CD4-positive, alpha-beta T cell treated with Interleukin-21 for 1 hour (primary cell): ENCODE measurements at places on chromosomes 1 and 21.
A peak's percentile ranks its signal among the peaks of the same experiment; 100 is the strongest.

- DNase-seq = no peak
These were observed 240.1 kb downstream of the RHOU start for GRCh38 chr1:228975238-228975907.

GRCh38 chr21:37620401-37620800 is 253.8 kb downstream of the DYRK1A start:
- DNase-seq = no peak

DNA sequence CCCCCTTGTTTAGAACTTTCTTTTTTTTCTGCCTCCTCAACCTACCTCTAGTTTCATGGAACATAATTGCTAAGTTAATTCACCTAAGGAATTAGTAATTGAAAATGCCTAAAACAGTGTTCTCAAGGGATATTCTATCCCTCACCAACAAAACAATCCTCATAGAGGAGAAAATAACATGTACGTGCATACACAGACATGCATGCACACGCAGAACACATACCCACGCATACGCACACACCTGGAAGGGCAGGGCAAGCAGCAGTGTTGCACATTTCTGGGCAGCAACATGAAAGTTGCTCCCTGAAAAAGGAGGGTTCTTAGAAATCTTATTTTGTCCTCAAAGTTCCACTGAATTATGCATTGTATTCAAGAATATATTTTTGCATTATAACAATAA is 76.6 kb downstream of the HHAT start:
- DNase-seq = no peak

GRCh38 chr1:202007805-202008489 is 2.4 kb upstream of the ELF3 start:
- DNase-seq = no peak

DNA sequence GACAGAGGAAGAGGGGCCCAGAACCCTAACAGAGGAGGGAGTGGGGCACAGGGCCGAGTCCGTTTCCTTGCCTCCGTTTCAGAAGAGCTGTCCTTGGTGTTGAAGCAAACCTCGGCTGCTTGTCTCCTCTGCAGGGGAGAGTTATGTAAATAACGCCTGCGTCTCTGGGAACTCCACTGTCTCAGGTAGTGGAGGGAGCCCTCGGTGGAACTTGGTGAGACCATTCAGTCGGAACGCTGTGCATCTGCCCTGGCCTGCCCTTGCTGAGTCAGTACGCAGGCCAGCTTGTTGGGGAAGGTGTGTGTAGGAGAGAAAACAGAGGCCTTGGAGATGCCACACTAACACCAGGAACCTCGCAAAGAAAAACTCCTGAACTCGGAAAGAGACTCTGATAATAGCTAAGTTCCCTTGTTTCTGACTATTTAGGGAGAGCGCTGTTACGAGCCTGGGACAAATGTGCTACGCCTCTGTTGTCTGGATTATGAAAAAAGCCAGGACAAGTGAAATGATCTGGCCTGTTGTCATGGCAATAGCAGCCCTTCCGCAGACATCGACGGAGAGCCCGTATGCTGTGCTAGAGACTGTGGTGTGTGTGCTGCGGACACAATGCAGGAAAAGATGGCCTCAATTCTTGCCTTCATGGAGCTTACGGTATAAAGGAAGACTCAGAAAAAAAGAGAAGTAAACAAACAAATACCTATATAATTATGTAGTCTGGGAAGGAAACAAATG is 94.6 kb upstream of the AKT3 start:
- no peak for DNase-seq

GRCh38 chr1:156356875-156357534 is 12.0 kb upstream of the RHBG start:
- DNase-seq = peak; percentile 73

- peak; percentile 84 for DNase-seq
These were observed 178.7 kb downstream of the VAV3 start for GRCh38 chr1:107786203-107786845.

DNA sequence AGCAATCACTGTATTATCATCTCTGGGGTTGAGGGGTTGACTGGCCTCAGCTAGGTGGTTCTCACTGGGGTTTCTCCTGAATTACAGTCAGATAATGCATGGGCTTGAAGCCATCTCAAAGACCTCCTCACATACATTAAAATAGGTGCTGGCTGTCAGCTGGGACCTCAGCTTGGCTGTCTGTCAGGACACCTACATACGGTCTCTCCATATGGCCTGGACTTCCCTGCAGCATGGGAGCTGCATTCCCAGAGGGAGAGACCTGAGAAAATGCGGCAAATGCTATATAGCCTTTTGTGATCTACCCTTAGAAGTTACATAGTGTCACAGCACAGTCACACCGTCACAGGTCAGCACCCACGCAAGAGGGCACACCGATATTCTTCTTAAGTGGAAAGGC is 93.6 kb downstream of the TSEN15 start:
- DNase-seq = no peak

GRCh38 chr1:172914501-172915144 is 136.1 kb downstream of the TNFSF18 start:
- DNase-seq = no peak

GRCh38 chr1:48073798-48074530 is 76.8 kb upstream of the TRABD2B start:
- DNase-seq = no peak

DNA sequence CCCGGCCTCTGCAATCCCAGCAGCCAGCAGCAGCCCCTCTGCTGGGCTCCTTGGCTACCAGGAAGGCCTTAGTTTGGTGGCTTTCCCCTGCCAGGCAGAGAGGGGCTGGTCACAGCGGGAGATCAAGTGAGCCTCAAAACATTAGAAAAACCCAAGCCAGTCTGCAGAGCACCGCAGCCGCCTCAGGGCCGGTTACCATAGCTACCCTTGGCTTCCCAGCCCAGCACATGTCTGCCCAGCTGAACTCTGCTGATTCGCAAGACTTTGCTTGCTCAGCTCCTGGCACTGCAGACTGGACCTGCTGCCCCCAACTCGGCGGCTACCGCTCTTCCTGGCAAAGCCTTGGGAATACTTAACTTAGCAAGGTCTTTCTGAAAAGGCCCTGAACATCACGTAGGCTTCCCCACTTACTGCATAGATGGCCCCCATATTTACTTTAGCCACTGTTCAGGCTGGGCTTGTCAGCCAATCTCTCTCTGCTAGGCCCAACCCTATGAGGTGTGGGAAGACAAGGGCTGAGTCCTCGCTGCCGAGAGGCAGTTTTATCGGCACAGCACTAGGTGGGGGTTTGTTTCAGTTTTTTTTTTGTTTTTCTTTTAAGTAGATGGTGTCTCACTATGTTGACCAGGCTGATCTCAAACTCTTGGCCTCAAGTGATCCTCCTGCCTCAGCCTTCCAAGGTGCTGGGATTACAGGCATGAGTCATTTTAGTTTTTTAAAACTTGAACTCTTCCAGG is 28.6 kb upstream of the PLEKHG5 start:
- DNase-seq = no peak

GRCh38 chr21:39900491-39900890 is 33.3 kb downstream of the PCP4 start:
- DNase-seq = no peak

DNA sequence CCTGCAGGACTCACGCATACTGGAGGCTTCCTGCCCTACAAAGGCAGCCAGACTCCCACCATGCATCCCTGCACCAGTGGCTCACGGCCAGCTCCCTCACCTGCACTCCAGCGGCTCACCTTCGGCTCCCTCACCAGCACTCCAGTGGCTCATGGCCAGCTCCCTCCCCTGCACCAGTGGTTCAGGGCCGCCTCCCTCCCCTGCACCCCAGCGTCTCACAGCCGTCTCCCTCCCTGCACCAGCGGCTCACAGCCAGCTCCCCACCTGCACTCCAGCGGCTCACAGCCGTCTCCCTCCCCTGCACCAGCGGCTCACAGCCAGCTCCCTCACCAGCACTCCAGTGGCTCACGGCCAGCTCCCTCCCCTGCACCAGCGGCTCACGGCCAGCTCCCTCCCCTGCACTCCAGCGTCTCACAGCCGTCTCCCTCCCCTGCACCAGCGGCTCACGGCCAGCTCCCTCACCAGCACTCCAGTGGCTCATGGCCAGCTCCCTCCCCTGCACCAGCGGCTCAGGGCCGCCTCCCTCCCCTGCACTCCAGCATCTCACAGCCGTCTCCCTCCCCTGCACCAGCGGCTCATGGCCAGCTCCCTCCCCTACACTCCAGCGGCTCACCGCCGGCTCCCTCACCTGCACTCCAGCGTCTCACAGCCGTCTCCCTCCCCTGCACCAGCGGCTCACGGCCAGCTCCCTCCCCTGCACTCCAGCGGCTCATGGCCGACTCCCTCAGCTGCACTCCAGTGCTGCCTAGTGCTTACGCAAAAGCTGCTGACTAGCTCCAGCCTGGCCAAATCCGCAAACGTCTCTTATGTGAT is 324.5 kb downstream of the NPHP4 start:
- DNase-seq = peak; percentile 21

DNA sequence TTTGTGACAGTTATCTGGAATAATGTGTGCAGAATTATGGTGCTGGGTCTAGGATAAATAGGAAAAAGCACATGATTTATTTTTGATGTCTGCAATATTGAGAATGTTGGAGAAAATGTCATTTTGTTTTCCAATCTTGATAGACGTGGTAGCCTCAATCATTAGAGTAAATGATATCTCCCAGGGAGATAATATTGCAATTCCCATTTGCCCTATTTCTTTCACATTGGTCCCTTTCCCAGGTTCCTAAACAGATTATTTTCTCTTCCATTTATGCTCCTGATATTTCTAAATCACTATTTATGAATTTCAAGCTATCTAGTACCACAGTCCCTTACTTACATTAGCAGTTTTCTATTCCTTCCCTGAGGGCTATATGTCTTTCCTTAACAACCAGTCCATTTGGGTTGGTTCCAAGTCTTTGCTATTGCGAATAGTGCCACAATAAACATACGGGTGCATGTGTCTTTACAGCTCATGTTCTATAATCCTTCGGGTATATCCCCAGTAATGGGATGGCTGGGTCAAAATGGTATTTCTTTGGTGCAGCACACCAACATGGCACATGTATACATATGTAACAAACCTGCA is 447.3 kb downstream of the PLA2G4A start:
- no peak for DNase-seq

DNA sequence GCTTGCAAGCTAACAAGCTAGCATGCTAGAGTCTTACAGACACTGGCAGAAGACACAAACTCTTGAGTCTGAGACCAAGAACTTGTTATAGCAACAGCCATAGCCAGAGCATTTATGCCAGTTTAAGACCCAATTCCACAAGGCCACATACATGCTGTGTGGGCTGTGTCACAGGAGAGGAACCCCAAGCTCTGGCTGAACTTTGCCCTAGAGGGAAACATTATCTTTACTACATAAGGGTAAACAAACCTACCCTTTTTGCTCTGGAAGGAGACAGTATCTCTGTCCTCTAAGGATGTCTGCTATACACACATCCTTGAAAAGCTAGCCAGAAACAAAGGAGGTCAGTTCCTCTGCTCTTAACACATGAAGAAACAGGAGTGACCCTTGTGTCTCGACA is 70.3 kb downstream of the HSF2BP start:
- no peak for DNase-seq

- no peak for DNase-seq
These were observed 99.4 kb upstream of the JUN start for GRCh38 chr1:58883037-58883887.

DNA sequence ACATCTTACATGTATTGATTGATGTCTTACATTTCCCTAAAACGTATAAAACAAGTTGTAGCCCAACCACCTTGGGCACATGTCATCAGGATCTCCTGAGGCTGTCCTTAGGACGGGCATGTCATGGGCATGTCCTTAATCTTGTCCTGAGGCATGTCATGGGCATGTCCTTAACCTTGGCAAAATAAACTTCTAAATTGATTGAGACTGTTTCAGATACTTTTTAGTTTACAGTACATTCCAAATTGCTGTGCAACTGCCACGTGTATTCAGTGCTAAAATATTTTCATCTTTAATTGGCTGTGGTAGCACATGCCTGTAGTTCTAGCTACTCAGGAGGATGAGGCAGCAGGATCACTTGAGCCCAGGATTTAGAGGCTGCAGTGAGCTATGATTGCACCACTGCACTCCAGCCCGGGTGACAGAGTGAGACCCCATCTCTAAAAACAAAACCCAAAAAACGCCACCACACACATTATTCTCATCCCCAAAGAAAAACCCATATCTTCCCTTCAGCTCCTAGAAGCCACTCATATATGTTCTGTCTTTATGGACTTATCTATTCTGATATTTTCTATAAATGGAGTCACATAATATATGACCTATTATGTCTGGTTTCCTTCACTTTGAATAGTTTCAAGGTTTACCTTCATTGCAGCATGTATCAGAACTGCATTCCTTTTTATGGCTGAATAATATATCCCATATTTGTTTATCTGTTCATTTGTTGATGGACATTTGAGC is 96.0 kb upstream of the BTG3 start:
- no peak for DNase-seq

- no peak for DNase-seq
These were observed 3.8 kb downstream of the MAP7D1 start for GRCh38 chr1:36159614-36160387.

DNA sequence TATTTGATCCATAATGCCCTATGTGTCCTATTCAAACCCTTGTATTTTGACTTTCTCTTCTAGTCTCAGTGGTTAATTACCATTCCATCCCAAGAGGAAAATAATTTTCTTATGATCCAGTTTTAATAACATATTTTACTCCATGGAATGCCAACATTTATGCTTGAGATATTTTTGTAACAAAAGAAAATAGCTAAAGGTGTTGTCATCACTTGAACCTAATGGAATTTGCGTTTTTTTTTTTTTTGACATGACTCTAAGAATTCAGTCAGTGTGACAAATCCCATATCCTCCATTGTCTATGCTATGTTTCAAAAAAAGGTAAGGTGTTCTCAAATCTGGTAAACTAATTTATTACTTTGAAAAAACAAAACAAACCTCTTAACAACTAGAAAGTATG is 324.1 kb upstream of the ADAMTS5 start:
- no peak for DNase-seq

DNA sequence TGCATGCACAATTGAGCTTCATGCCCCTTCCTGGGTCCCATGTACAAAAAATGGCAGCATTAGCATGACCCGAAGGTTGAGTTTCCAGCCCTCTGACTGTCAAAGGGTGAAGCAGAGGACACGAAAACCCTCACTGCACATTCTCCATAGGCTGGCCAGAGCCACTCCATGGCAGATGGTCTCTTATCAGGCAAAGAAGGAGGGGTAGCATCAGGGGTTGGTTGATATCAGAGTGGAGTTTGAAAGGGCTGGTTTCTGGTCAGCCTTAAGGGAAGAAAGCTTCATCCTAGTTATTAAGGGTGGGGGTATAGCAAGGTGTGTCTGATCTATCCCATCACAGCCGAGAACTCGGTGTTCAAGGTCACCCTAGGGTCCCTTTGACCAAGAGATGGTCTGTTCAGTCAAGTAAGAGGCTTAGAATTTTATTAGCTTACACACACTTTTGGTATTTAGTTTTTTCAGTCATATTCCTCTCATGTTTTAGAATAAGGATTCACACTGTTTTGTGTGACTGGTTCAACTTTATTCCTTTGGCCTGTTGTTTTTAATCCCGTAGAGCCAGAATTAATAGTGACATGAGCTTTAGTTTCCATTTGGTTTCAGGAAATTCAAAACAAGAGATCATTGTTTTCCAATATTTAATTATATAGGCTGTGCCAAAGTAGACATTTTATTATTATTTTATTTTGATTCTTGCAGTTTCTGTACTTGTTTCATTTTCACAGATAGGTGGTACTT is 199.9 kb upstream of the FMN2 start:
- DNase-seq = no peak

- no peak for DNase-seq
These were observed 1.8 kb downstream of the NR1I3 start for GRCh38 chr1:161235957-161236775.
